Ureter (tissue), 1 donor: ENCODE measurements at places on chromosomes 7 and 10.
A peak's percentile ranks its signal among the peaks of the same experiment; 100 is the strongest.

DNA sequence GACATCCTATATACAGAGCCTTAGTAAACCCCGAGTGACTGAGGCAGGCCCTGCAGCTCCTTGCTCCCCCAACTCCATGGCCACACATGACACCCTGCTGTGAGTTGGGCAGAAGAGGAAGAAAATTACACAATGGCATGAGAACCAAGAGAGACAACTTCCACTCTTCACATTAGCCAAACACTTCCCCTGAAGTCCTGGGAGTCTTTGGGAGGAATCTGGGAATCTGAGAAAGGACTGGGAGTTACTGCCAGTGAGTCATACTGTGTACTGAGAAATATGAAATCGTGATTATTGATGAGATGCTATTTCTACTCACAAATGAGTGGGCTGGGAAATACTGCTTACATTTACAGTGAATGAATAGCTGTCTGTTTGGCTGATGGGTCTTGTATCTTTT lies 116.6 kb downstream of the SPAG6 start:
- no peak for DNase-seq

DNA sequence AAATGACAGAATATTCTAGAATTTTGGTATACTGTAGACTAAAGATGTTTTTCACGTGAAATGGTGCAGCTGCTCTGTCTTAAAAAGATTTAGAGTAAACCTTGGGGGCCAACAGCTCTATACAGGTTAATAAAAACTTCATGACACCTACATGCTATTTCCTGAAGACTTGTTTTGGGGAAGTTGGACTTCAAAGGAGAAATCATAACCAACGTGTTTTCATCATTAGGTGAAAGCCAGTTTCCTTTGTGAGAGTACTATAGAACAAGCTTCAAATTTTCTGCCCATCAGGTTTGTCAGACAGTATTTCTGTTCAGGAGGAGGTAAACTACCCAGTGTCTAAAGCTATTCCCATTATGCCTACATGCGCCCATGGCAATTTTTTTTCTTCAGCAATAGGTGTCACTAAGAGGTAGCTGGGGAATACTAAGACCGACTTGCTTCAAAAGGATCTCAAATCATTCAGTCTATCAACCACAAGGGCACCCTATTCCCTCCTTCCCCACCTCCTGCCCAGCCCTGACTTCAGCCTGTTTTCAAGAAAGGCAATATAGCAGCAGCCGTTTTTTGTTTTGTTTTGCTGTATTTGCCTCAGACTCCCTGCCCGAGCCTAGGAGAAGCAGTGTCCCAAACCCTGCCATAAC lies 237.3 kb upstream of the SP8 start:
- no peak for DNase-seq

- no peak for DNase-seq
These were observed 170.4 kb downstream of the DKK1 start for GRCh38 chr10:52484206-52485065.

GRCh38 chr10:20105931-20106330 lies 289.7 kb downstream of the PLXDC2 start:
- DNase-seq, result no peak

- no peak for DNase-seq
These were observed 7.8 kb downstream of the ELMO1 start for GRCh38 chr7:37440738-37441385.

DNA sequence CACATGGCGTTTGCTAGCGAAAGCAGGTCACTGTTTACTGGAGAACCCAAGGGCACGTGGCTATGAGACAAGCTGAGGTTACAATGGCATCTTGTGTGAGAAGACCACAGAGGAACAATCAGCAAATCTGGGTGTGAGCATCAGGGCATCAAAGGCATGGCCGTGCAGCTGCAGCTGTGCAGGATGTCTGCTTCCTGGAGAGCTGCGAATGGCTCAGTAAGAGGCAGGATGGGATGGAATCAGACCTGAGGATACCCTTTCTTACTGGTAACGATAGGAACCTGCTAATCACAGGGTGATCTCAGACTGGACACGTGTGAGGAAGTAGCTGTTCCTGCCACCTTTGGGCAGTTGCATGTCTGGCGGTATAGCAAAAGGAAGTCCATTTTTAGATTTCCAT lies 119.5 kb downstream of the RNF216 start:
- no peak for DNase-seq

DNA sequence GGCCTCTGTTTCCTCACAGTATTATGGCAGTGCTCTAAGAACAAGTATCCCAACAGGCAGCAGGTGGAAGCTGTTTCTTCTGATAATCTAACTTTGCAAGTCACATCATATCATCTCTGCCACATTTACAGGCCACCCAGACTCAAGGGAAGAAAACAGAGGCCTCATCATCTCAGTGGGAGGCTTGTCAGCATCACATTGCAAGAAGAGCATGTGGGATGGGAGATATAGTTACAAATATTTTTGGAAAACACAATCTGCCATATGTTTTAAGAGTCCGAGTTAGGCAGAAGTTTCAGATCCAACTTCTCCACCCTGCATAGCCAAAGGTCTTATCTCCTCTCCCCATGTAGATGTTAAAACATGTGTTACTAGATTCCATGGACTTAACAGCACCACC lies 130.4 kb upstream of the PDE1C start:
- no peak for DNase-seq

GRCh38 chr7:66356277-66356721 lies 151.2 kb downstream of the TPST1 start:
- no peak for DNase-seq

DNA sequence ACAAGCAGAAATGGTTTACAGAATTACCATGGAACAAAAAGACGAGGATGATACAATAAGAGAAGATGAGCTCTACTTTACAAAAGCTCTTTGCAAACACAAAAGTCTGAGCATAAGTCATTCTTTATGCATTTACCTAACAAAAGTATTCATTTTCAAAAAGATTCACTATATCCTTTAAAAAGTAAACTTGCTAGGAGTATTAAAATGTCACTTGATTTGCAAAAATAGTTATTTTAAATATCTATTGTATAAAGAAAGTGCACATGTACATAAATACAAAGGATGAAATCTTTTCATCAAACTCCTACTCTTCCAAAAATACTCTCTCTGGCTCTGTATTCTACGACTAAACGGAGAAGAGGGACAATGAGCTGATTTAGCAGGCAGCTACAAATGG lies 146.4 kb upstream of the STEAP1 start:
- no peak for DNase-seq

- no peak for DNase-seq
These were observed 9.6 kb downstream of the MAFK start for GRCh38 chr7:1539882-1540775.

DNA sequence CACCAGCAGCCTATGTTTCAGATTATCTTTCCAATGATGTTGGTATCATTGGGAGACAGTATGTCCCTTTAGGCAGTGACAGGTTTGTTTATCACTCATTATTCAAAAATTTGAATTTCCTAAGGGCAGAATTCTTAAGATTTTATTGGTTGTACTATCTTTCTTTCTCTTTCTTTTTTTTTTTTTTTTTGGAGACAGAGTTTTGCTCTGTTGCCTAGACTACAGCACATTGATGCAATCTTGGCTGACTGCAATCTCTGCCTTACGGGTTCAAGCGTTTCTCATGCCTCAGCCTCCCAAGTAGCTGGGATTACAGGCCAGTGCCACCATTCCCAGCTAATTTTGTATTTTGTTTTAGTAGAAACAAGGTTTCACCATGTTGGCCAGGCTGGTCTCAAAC lies 111.2 kb downstream of the PON1 start:
- no peak for DNase-seq

- no peak for DNase-seq
These were observed 608.0 kb downstream of the DNAJB6 start for GRCh38 chr7:157944734-157945291.

DNA sequence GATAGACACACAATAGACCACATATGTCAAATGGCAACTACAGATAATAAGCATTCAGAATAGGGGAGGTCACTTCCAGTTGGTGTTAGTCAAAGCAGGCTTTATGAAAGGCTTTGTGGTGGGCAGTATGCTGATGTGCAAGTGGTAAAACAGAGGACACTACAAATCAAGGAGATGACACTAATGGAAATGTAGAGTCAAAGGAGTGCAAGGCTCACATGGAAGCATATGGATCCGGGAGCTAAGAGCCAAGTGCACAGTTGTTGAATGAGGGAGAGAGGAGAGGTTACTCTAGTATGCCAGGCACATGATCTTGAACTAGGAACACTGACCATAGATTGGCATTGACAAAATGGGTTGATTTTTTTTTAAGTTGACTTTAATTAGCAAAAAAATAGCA lies 62.7 kb downstream of the GRM3 start:
- no peak for DNase-seq

GRCh38 chr10:123831259-123831658 lies 60.3 kb downstream of the CPXM2 start:
- DNase-seq, result peak; percentile 1

GRCh38 chr10:86251426-86251825 lies 115.2 kb downstream of the GRID1 start:
- no peak for DNase-seq
